ENCODE measurements at places on chromosomes 1 and 21. TPM values are rescaled to one million over a fixed set of nuclear protein-coding genes. Genes with fewer than 3 reads are reported as not detected.
A peak's percentile ranks its signal among the peaks of the same experiment; 100 is the strongest.

The TAF5L gene
- total RNA-seq: 21.0 TPM

The CD101 gene
- 3.6 TPM for total RNA-seq

The AGPAT3 gene
- total RNA-seq: 102 TPM

The UBXN11 gene
- total RNA-seq: 46.9 TPM

The SEC16B gene
- total RNA-seq: not detected

The SPRR2E gene
- not detected for total RNA-seq

The PRELP gene
- not detected for total RNA-seq

The PCP4 gene
- not detected for total RNA-seq

The RBP7 gene
- not detected for total RNA-seq

DNA sequence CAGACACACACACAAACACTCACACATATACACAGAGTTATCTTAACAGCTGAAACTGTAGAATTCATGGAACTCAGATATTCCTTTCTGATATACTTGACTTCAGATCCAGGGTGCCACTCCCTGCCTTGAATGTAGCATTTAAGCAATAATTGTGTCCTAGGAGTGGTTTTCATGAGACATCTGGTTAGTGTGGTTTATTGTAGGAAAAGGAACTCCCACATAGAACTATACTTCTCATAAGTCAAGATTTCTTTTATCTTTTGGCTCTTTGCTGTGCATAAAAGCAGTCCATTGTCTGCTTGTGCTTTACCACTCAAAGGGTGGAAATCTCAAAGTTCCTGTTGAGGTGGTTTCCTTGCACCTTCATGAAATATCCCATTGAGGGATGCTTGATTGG lies 272.6 kb upstream of the SGIP1 start:
- H3K4me3 ChIP-seq: no peak overlapping the region
- H3K27ac ChIP-seq: no peak overlapping the region
- peaks cover 13% of the 10 kb centered on the region for H3K36me3 ChIP-seq
- no peaks in the 10 kb centered on the region for H3K27me3 ChIP-seq

DNA sequence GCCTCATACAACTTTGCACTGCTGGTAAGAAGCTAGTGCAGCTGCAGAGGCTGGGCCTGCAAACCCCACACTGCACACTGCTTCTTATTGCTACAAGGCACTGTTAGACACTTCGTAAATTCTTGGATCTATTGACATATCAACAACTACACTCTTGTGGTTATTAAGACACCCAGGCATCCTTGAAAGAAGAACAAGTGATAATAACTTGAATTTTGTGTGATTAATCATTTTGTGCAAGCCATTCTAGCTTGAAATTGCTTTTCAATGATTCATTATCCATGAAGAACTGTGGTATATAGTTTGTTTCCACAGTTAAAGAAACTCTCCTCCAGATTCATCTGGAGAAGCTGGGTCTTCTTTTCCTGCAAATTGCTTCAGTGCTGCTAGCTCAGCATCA lies 33.7 kb upstream of the IFI44L start:
- no peak for DNase-seq
- H3K27ac ChIP-seq: no peak overlapping the region
- H3K4me1 ChIP-seq: no peaks in the 10 kb centered on the region
- peaks cover 4% of the 10 kb centered on the region for H3K27me3 ChIP-seq
- no peaks in the 10 kb centered on the region for H3K36me3 ChIP-seq
- H3K4me3 ChIP-seq: no peak overlapping the region

DNA sequence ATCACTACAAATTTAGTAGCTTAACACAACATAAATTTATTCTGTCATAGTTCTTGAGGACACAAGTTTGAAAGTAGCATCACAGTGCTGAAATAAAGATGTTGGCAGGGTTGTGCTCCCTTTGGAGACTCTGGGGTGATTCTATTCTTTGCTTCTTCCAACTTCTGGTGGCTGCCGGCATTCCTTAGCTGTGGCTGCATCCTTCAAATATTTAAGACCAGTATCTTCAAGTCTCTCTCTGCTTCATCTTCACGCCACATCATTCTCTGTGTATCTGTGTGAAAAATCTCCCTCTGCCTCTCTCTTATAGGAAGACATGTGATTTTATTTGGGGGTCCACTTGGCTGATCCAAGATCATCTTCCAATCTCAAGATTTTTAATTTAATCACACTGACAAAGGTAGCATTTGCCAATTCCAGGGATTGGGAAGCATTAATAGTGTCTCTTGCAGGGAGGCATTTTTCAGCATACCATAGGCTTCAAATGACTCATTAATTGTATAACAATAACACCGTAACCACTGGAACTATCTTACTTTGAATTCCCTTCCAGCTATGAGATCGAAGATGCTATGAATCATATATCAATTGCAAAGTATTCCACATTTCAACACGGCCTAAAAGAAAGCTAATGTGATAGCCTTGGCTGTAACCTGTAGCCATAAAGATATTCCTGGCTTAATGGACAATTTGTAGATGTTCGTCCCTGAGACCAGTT lies 74.6 kb downstream of the DPT start:
- no peak for DNase-seq
- peaks cover 12% of the 10 kb centered on the region for H3K27me3 ChIP-seq
- no peaks in the 10 kb centered on the region for H3K4me1 ChIP-seq
- H3K4me3 ChIP-seq: no peak overlapping the region

GRCh38 chr1:46277658-46278373 lies 25.6 kb downstream of the LRRC41 start:
- H3K4me1 ChIP-seq: no peaks in the 10 kb centered on the region
- H3K27me3 ChIP-seq: no peaks in the 10 kb centered on the region
- H3K36me3 ChIP-seq: peaks cover 80% of the 10 kb centered on the region
- DNase-seq: no peak
- H3K4me3 ChIP-seq: no peak overlapping the region
- H3K27ac ChIP-seq: no peak overlapping the region

GRCh38 chr1:66571789-66572188 lies 37.8 kb downstream of the SGIP1 start:
- no peaks in the 10 kb centered on the region for H3K36me3 ChIP-seq
- no peak for DNase-seq
- H3K4me1 ChIP-seq: no peaks in the 10 kb centered on the region
- H3K27ac ChIP-seq: no peak overlapping the region
- H3K27me3 ChIP-seq: peaks cover 25% of the 10 kb centered on the region
- H3K4me3 ChIP-seq: no peak overlapping the region

- no peaks in the 10 kb centered on the region for H3K4me1 ChIP-seq
- H3K27me3 ChIP-seq: no peaks in the 10 kb centered on the region
- H3K36me3 ChIP-seq: no peaks in the 10 kb centered on the region
Observed at GRCh38 chr1:77126307-77126706, 92.9 kb downstream of the PIGK start.

GRCh38 chr1:19507516-19507915 lies 22.2 kb upstream of the CAPZB start:
- H3K36me3 ChIP-seq: peaks cover 9% of the 10 kb centered on the region
- H3K4me1 ChIP-seq: peaks cover 35% of the 10 kb centered on the region
- H3K4me3 ChIP-seq: no peak overlapping the region
- no peak for DNase-seq
- H3K27me3 ChIP-seq: peaks cover 3% of the 10 kb centered on the region

DNA sequence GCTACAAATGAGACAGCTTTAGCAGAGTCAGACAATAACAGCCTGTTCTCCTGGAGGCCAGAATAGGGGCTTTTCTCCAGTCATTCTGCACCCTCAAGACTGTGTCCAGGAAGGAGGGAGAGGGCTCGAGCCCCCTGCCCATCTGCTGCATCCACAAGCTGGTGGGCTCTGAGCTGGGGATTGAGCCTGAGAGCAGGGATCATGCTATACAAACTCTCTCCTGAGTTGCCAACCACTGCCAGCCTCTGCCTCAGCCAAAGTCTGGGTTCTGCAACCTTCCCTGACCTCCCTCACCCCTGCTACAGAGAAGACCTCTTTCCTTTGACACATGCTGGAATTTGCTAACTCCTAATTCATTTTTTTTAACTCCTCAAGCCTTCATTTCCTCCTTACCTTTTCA lies 14.8 kb upstream of the PPM1J start:
- no peak overlapping the region for H3K27ac ChIP-seq
- peaks cover 6% of the 10 kb centered on the region for H3K27me3 ChIP-seq
- no peak overlapping the region for H3K4me3 ChIP-seq
- no peak for DNase-seq

DNA sequence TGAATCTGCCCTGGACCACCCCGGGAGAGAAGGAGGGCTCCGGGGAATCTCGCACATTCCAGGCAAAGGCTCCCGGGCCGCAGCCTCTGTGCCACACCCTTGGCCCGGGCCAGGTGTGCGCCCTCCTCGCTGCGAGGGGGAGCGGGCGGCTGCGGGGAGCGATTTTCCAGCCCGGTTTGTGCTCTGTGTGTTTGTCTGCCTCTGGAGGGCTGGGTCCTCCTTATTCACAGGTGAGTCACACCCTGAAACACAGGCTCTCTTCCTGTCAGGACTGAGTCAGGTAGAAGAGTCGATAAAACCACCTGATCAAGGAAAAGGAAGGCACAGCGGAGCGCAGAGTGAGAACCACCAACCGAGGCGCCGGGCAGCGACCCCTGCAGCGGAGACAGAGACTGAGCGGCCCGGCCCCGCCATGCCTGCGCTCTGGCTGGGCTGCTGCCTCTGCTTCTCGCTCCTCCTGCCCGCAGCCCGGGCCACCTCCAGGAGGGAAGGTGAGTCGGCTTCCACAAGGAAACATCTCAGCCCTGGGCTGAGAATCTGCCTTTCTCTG lies at the start of gene LAMC2:
Gene LAMC2 (plus strand): TSS at position 324 of the 550 bp plus-strand sequence. CDS start 89 bp downstream, at position 413.
- H3K27ac ChIP-seq: no peak within 1 kb of the TSS
- DNase-seq: no peak
- peaks cover 35% of the 10 kb centered on the region for H3K27me3 ChIP-seq
- H3K4me1 ChIP-seq: no peaks in the 10 kb centered on the region
- H3K4me3 ChIP-seq: no peak within 1 kb of the TSS
- H3K36me3 ChIP-seq: no peaks in the 10 kb centered on the region

DNA sequence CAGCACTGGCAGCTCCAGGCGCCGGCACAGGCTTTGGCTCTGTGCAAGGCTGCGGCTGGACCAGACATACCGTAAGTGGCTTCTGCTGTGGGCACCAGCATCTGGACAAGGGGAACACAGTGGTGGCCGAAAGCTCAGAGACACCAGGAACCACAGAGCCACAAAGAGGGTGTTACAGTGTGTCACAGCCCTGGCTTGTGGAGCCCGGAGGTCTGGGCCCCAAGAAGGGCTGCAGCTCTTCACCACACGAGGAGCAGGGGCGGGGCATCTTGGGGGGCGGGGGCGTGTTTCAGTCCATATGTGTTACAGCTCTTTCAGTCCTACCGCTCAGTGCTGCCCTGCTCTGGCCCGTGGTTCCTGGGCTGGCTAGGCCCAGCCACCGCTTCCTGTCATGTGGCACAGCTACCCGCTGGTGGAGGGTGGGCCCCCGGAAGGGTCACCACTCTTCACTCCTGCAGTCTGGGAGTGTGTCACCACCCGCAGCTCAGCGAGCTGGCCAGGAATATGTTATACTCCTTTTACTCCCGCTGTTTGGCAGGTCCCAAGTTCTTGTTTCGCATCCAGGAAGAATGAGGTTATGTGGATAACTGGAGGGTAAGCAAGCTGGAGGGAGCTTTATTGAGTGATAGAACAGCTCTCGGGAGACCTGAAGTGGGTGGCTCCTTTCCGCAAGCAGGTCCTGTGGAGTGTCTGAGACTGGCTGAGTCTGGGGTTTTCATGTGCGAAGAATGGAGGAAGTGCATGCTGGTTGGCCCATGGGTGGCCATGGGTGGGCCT lies 3.3 kb upstream of the LSM10 start:
- DNase-seq: peak; percentile 52
- H3K27ac ChIP-seq: peak overlapping the region; percentile 53
- H3K4me1 ChIP-seq: peaks cover 38% of the 10 kb centered on the region
- H3K27me3 ChIP-seq: no peaks in the 10 kb centered on the region
- H3K4me3 ChIP-seq: no peak overlapping the region

- peaks cover 8% of the 10 kb centered on the region for H3K4me1 ChIP-seq
- no peaks in the 10 kb centered on the region for H3K36me3 ChIP-seq
- DNase-seq: peak; percentile 61
Observed at GRCh38 chr21:43345746-43346409, 81.1 kb downstream of the SIK1 start.

GRCh38 chr1:26516987-26517765 lies 12.4 kb upstream of the RPS6KA1 start:
- no peaks in the 10 kb centered on the region for H3K36me3 ChIP-seq
- no peak overlapping the region for H3K27ac ChIP-seq
- peaks cover 15% of the 10 kb centered on the region for H3K27me3 ChIP-seq
- H3K4me1 ChIP-seq: no peaks in the 10 kb centered on the region

DNA sequence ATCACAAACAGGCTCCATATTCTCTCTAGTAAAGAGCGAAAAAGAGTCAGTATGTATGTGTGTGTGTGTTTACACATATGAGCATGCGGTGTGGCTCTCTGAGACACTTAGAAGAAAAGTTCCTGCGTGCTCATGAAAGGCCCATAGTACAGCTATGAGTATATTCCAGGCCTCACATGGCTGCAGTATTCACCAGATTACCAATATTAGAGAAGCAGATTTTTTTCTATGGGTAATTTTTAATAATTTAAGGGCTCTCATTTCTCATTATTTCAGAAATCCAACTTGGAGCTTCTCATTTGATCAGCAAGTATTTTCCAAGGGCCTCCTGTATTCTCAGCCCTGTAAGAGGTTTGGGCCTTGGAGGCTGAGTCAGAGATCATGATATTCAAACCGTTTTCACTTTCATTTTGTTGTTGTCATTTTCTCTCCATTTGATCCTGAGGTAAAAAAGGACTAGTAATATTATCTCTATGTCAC lies 232.9 kb upstream of the SGIP1 start:
- H3K4me3 ChIP-seq: peak overlapping the region; percentile 76
- H3K27ac ChIP-seq: peak overlapping the region; percentile 85
- H3K36me3 ChIP-seq: peaks cover 5% of the 10 kb centered on the region
- peaks cover 49% of the 10 kb centered on the region for H3K4me1 ChIP-seq

- H3K36me3 ChIP-seq: no peaks in the 10 kb centered on the region
- H3K27ac ChIP-seq: no peak overlapping the region
- H3K27me3 ChIP-seq: no peaks in the 10 kb centered on the region
- H3K4me3 ChIP-seq: no peak overlapping the region
Observed at GRCh38 chr1:84366786-84367185, 31.5 kb upstream of the DNASE2B start.

- no peak overlapping the region for H3K27ac ChIP-seq
- H3K4me3 ChIP-seq: no peak overlapping the region
- peaks cover 12% of the 10 kb centered on the region for H3K4me1 ChIP-seq
Observed at GRCh38 chr1:207414606-207415108, 39.5 kb upstream of the CR2 start.

GRCh38 chr1:3444298-3444697 lies 10.2 kb upstream of the ARHGEF16 start:
- no peaks in the 10 kb centered on the region for H3K36me3 ChIP-seq
- H3K4me3 ChIP-seq: no peak overlapping the region
- no peaks in the 10 kb centered on the region for H3K4me1 ChIP-seq
- no peak for DNase-seq

All from activated CD4-positive, alpha-beta memory T cell treated with anti-CD3 and anti-CD28 coated beads, Interleukin-2, amount 10 ng/mL, durations not matched to agents 7 days and 5 days (primary cell).